Esophagus mucosa (tissue), 1 donor: ENCODE measurements at places on chromosomes 3 and 15.

GRCh38 chr3:100041328-100041749 lies 73.0 kb downstream of the FILIP1L start:
- ATAC-seq = no peak

GRCh38 chr3:49704629-49705028 lies 14.9 kb downstream of the AMIGO3 start:
- ATAC-seq = no peak

DNA sequence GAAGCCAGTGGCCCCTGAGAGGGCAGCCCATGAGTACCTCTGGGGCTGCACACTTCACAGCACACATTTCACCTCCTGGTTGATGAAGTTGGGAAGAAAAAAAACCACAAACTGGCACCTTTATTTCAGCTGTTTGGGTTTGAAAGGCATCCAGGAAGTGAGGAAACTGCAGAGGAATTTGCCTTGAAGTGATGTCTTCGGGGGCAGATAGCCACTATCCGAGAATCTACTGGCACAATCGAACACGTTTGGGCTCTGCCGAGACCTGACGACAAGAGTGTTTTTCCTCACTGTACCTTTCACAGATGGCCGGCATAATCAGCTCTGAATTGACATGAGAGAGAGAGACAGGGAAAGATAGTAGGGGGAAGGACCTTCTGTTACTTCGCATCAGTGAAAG lies 59.7 kb downstream of the LRIG1 start:
- no peak for ATAC-seq

DNA sequence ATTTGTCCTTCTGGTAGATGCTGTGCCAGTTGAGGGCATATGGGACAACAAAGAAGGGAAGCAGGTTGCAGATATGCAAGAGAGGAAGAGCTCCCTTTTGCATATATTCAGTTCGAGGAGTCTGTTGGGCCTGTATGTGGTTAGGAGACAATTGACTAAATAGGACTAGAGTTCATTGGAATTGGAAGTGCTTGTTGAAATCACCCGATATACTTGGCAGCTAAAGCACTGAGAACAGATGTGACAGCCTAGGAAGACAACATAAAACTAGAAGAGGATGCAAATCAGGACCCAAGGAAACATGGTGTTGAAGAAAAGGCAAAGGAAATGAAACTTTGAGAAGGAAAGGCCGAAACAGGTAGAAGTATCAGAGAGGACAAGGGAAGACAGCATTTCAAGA lies 215.2 kb upstream of the P2RY1 start:
- no peak for ATAC-seq

DNA sequence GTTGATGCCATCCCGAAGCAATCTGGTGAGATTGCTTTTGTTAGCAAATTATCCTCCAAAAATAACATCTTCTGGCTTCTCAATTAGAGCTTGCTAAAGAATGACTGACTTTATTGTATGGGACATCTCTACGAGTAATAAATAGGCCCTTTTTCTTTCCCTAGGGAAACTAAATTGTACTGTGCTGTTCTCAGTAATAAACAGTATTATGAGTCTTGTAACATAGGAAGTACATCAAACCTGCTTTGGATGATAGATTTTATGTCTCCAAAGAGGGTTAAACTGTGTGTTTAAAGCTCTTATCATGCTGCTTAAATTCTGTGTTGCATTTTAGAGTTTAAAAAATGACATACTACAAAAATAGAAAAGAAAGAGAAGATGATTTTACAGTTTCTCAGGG lies 153.4 kb upstream of the THRB start:
- ATAC-seq = no peak

- ATAC-seq = no peak
Observed at GRCh38 chr3:139509631-139510030, 29.9 kb downstream of the RBP1 start.

DNA sequence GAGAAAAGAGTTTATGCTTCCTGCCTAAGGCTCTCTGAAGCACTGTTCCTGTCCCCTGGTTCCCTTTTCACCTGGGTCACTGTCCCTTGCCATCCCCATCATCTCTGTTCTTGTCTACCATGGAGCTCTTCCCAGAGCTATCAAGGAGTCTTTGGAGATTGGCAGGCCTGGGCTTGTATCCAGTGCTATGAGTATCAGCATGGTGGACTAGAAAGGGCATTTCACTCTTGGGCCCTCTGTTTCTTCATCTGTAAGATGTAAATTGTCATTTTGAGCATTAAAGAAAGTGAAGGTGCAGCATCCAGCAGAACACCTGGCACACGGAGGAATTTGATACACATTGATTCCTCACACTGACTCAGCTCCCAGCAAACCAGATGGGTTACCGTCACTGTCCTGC lies 388.2 kb downstream of the CACNA2D3 start:
- ATAC-seq = no peak

GRCh38 chr3:143334231-143334630 lies 214.7 kb downstream of the CHST2 start:
- ATAC-seq = no peak

GRCh38 chr3:1623896-1624295 lies 474.8 kb upstream of the CNTN4 start:
- no peak for ATAC-seq

DNA sequence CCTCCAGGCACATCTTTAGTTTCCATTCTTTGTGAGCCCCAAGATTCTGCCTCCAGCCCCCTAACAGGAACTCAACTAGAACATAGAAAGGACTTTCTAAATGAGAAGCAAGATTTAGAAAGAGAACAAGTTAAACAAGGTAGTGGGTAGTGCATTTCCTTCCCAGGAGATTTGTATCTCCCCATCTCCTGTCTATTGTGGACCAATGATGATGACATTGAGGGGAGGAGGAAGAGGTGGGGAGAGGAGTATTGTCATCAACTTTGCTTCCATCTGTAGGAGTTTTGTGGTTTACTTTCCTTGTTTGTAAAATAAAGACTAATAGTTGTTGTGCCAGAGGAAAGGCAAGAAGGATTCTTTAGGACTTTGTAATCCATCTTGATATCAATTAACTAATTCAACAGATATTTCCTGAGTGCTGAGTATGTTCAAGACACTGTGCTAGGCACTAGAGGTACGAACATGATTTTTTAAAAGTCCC lies 235.3 kb upstream of the ROPN1 start:
- ATAC-seq = no peak

- peak; percentile 10 for ATAC-seq
Observed at GRCh38 chr3:11034309-11034985, 41.9 kb downstream of the SLC6A1 start.
